GF-D8 (cell line): ENCODE measurements at places on chromosomes 7 and 10.
A peak's percentile ranks its signal among the peaks of the same experiment; 100 is the strongest.

DNA sequence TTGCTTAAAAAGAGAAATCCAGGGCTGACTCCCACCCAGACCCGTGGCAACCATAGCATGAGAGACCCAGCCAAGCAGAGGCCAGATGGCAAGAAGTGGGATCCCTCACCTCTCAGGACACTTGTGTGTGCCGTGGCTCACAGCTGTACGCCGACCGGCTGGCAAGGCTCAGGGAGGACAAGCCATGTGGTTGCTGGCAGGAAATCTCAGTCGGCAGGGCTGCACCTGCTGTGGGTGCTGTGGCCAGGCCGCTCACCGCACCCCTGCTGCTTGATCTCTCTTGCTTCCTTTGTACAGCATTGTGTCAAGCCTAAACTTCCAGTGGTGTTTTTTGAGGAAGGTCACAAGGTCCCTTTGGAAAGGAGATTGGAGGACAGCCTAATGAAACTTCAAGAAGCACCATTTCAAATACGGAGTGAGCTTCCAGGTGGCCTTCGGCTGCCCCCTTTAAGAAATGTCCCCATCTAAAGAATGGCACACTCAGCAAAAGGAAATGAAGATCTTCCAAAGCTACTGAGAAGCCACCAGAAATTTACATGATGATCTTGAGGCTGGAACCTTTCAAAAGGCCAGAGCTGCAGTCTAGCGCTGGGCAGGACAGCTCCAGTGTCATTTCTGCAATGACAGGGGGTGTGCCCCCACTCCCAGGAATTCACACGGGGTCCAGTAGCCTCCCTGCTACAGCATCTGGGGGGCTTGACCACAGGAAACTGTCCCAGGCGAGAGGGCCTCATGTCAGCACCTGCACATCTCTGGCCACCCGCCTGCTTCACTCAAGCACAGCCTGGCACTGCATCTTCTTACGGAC is 409.0 kb upstream of the MGMT start:
- peak; percentile 19 for DNase-seq

- no peak for DNase-seq
These were observed 1.3 kb downstream of the LFNG start for GRCh38 chr7:2520761-2521290.

DNA sequence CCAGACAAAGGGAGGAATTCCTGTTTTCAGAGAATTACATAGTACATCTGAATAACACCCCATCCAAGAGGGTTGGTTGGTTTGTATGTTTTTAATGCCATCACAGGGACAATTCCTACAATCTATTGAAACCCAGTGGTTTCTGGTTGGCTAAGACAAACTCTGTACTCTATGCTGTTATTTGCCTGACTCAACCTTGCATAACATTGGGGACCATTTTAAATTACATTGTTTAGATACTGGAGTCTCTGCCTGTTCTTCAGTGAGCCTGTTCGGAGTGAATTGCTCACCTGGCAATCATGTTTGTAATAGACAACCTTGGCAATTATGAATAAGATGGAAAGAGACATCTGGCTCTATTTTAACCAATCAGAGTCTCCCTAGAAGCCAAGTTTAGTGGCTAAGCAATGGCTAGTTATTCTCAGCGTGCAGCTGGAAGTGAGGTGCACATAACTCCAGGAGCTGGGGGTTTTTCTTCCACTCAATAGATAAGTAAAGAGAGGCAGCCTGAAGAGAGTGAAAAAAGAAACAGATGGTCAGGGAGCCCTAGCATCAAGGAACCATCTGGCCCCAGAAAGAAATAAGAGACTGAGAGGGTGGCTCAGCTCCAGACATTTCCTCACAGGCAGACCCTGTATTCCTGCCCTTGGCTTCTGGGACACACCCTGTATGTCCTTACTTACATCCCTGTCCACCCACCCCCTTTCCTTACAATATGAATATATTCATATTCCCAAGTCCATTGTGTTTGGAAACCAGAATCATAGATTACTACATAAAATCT is 21.2 kb upstream of the SLC35G1 start:
- DNase-seq = no peak

DNA sequence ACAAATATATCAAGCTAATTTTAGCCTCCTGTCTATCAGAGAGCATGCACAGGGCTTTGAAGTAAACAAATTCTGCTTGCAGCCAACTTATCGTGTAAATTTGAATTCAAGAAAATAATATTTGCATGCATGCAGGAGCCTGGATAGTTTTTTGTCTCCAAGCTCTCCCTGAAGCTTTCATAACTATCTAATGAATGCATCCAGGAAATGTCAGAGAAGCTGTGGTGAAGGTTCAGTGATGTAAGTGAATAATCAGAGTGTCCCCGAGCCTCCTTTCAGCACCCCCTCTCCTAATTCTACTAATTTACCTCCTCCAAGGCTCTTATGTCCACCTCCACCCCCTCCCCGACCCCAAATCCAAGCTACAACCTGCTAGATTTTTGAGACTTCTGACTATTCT is 172.0 kb upstream of the ZNF32 start:
- no peak for DNase-seq

DNA sequence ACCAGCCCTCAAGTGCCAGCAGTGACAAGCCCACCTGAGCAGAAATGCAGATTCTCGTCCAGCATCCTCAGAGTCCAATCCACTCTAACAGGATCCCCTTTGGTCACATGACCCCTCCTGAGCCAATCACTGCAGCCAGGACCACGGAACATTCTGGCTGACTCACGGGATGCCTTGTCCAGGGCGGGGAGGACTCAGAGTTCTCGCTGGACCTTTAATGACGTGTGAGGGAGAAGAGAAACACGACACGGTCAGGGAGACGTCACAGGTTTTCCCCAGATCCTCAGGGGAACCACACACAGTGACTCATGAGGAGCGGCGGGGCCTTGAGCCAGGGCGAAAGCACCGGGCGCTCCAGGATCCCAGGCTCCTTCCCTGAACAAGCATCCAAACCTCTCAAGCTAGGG is 155.7 kb downstream of the PTPRN2 start:
- DNase-seq = no peak
